ENCODE measurements at places on chromosomes 7 and 10.

GRCh38 chr7:51029701-51030191 lies 247.1 kb upstream of the GRB10 start:
- peak; percentile 92 for DNase-seq

DNA sequence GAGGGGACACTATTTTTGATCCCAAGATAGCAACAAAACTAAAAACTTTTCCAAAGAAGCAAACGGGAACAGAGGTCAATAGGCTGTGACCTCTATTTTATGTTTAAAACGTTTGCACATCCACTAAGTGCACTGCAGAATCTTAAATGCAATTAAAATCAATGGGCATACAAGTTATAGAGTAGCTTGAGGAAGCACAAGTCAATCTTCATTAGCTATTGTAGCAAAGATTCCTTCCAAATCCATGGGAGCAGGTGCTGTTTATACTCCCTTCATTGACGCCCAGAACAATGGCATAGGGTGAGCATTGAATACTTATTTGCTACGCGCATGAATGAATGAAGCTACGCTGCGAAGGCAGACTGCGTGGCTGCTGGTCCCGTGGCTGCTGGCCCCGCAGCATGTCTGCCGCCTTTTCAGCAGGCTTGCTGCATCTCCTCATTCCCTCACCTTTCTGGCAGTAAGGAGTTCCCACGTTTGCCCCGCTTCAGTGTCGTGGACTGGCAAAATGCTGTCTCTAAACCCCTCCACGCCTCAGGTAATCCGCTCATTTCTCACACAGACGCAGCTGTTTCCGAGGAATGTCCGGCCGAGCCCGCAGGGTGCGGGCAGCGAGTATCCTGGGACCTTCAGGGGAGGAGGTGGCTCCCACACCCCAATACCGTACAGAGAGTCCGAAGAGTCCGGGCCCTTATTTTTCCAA lies 754 bp upstream of the PHYHIPL start:
- no peak for DNase-seq

- DNase-seq, result no peak
These were observed 357.4 kb downstream of the ABCA13 start for GRCh38 chr7:48528646-48529045.

GRCh38 chr10:77149001-77149400 lies 488.6 kb downstream of the KCNMA1 start:
- no peak for DNase-seq

DNA sequence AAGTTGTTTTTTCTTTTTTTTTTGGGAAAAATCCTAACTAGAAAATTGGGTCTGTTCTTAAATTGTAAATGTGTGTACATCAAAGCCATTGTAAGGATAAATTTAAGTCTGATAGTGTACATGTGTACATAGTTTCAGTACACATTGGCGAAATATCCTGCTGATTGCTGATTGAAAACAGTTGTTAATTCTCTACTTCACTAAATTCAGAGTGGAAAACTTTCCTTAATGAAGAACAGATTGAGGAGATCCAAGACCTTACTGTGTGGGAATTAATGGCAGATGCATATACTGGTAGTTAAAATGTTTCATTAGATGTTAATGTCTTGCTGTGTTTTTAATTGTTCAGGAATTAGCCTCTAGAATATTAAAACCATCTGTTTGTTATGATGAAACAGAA lies 506.0 kb downstream of the AUTS2 start:
- DNase-seq, result no peak

DNA sequence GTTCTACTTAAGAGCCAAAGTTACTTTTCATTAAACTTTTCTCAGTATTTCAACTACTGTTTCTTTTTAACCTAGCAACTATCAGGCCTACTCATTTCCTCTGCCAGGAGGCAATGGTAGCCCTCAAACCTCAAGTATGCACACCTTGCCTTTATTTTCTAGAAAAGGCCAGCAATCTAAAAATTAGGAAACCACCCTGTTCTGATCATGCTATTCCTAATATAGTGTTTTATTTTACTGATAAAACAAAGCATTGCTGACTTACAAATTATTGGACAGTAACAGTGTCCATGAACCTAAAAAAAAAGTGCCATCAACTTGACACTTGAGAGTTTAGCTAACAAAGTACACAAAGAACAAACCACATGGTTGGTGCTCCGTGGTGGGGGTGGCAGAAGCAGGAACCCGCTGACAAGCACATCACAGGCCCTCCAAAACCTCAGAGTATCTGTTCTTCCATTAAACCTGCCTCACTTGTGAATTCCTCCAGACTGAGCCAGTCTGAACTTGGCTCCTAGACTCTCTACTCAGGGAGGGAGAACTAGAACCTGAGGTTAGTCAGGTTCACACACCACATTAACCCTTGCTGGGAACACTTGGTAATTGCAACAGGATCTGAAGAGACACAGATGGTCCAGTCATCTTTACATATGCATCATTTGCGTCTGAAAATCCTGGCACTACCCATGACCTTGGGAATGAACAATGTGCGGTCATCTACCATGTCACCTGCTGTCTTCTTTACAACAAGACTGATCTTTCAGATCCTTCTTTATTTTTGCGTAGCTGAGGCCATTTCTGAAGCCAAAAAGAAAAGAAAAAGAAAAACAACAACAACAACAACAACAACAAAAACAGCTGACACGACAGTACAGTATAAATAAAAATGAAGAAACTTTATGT lies 31.9 kb downstream of the PIP4K2A start:
- peak; percentile 74 for DNase-seq

DNA sequence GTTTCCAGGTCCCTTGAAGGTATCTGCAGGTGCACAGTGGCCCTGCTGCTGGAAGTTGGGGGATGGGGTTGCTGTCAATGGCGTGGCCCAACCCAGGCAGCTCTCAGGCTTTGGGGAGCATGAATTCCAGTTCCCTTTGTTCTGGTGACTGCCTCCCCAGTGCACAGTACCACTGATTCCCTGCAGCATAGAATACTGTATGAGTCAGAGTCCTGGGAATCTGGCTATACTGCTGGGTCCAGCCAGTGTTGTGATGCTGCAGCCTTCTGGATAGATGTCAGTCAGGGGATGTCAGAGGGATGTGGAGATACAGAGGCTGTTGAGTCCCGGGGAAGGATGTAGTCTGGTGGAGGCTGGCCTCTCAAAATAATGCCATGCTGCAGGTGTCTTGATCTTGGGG lies 99.3 kb downstream of the LANCL2 start:
- peak; percentile 34 for DNase-seq

- no peak for DNase-seq
These were observed 62.3 kb upstream of the PDLIM1 start for GRCh38 chr10:95353123-95353522.

DNA sequence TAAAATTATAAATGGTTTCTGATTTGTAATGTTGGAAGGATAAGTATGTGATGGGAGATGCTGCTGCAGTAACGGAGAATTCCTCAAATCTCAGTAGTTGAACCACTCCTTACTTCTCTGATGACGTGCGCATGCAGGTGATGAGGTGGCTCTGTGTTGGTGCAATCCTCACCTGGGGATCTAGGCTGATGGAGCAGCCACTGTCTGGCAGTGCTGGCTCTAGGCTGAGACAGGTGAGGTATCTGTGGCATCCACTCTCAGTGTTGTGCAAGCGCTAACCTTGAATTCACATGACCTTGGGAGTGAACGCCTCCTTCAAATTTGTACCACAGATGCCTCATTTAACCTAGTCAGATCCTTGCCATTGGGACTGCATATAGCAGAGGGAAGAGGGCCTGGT lies 35.0 kb downstream of the LHFPL3 start:
- DNase-seq, result no peak

DNA sequence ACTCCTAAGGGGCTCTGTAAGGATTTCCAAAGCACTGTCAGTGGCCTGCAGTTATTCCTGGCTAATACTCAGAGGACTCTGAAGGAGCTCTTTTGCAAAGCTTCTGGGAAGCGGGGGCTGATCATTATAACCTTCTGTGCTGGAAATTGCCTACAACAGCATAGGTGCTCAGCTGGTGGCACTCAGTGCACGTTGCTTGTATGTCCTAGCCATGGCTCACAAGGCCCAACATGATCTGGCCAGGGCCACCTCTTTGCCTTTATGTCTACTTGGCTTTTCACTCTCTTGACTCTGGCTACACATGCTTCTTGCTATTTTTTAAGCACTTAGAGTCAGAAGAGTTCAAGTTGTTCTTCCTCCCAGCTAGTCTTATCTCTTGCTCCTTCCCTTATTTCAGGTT lies 17.5 kb downstream of the LAMB4 start:
- no peak for DNase-seq

- no peak for DNase-seq
These were observed 844 bp downstream of the GRM3 start for GRCh38 chr7:86644282-86645224.

DNA sequence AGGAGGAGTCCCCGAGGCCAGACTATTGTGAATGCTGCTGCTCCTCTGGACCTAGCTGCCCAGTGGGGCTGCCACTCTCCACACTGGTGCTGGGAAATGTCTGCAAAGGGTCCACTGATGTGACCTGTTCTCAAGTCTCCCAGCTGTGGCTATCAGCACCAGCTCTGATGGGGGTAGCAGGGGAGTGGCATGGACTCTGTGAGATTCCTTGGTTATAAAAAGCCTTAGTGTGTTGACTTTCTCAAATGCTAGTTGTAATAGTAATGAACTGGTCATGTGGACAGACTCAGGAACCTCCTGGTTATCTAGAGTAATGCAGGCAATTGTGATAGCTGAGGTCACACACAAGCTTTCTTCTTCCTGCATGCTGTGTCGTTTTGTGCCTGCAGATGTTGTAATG lies 34.1 kb upstream of the ARMC3 start:
- no peak for DNase-seq

DNA sequence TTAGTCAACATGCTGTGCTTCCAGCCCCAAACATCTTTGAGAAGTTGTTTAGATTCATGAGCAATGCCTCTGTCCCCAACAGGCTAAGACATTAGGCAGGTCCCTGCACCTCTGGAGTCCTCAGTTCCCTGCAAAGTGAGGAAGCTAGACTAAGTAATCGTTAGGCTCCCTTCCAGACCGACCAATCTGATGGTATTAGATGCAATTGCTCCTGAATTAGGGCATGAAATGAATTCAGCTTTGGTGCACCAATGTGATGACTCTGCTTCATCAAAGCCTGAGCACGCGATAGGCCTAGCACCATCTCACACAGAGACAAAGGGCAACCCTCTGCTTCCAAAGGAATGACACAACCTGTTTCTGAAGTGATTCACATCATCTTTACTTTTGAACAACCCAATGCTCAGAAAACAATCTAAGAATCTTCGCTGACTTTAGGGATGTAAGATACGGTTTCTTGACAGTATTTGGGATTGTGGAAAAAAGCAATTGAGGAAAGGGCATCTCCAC lies 723 bp upstream of the TES start:
- DNase-seq, result peak; percentile 30

GRCh38 chr7:1460821-1461645 lies 1.8 kb upstream of the MICALL2 start:
- peak; percentile 22 for DNase-seq

- no peak for DNase-seq
These were observed 121.6 kb upstream of the SDK1 start for GRCh38 chr7:3179456-3179855.

Data from iris pigment epithelial cell (primary cell).